Activated naive CD4-positive, alpha-beta T cell (primary cell): ENCODE measurements at places on chromosomes 6 and 20.

DNA sequence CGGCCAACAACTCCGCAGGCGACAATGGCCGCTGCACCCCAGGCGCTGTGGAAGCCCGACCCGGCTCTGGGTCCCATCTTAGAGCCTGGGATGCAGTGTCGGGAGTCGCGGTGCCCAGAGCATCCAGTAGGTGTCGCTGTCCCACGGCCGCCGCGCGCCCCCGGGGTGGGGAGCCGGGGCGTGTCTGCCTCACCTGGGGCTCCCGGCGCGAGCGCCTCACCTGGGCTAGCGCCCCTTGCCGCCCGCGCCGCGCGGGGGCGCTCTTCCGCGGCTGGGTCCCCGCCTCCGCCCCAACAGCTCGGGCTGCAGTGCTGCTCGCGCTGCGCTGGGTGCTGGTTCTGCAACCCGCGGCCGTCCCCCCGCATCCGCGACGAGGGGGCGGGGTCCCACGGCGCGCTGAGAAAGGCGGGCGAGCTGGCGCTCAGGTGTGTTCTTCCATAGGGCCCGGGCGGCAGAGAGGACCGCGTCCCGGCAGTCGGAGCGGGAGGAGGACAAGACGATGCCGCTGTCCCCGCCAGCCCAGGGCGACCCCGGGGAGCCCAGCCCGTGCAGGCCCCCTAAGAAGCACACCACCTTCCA is at the start of gene CRYBG1:
Gene CRYBG1, plus strand, starts transcription at position 308 of the 579 bp plus-strand sequence. Its CDS starts 192 bp downstream, at position 500.
- DNase-seq: peak; percentile 58

DNA sequence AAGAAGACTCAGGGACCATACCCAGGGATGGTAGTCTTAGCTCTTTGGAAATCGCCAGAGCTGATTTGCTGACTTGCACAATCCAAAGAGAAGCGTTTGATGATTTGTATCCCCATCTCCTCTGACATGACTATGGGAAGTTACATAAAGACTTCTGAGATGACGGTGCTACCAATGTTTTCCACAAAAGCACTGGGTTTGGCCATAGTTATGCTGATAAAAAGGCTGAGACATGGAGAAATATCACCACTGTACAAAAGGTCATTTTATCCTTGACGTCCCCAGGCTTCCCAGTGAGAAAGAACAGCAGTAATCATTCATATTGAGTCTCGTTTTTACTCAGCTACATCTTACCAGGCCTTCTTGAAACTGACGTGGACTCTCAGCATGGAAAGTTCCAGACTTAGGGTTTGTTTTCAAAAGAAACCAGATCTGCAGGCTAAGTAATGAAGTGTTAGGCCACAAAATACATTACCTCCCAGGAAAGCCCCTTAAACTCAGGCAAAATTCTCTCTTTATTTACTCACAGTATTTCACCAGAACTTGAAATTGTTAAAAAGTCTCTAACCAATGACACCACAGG is 370.3 kb upstream of the JARID2 start:
- no peak for DNase-seq

DNA sequence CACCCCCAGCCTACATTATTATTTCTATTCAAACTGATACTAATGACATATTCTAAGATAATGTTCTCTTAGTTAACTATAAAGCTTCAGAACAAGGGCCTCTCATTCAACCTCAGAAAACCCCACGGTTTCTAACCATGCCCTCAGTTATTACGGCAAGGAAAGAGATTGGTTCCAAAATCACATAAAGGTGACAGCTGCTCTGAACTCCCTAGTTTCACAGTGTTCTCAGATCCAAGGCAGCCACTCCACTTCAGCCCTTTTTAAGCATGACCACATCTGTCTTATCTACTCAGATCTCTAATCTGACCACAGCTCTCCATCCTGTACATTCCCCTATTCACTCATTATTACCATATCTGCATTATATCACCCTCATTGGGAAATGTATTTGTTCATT is 98.8 kb upstream of the CEP85L start:
- no peak for DNase-seq

DNA sequence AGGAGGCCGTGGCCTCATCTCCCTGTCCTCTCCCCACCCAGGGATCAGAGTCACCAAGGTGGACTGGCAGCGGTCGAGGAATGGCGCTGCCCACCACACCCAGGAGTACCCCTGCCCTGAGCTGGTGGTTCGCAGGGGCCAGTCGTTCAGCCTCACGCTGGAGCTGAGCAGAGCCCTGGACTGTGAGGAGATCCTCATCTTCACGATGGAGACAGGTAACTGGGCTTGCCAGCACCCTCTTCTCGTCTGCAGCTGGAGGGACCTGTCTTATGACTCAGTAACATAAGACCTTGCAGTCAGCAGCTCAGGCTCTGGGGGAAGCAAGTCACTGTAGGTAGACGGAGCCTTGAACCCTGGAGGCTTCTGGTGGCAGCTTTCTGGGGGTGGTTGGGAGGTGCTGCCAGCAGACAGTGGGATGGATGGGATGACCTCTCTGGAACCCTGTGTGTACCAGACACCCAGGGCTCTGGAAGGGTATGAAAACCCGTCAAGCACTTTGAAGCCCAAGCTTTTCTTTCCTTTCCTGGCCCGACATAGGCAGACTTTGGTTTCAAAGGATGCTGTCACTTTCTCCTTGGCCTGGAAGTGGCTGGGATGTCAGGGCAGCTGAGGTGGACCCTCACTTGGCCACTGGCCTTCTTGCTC is 13.8 kb downstream of the TGM6 start:
- DNase-seq: no peak

GRCh38 chr6:74113901-74114300 is 417.9 kb downstream of the CD109 start:
- DNase-seq: no peak

GRCh38 chr20:17767624-17768023 is 67.9 kb downstream of the BANF2 start:
- DNase-seq: no peak

- DNase-seq: no peak
Observed at GRCh38 chr6:1801401-1801800, 191.7 kb downstream of the FOXC1 start.

GRCh38 chr6:570825-571224 is 86.1 kb downstream of the HUS1B start:
- no peak for DNase-seq

DNA sequence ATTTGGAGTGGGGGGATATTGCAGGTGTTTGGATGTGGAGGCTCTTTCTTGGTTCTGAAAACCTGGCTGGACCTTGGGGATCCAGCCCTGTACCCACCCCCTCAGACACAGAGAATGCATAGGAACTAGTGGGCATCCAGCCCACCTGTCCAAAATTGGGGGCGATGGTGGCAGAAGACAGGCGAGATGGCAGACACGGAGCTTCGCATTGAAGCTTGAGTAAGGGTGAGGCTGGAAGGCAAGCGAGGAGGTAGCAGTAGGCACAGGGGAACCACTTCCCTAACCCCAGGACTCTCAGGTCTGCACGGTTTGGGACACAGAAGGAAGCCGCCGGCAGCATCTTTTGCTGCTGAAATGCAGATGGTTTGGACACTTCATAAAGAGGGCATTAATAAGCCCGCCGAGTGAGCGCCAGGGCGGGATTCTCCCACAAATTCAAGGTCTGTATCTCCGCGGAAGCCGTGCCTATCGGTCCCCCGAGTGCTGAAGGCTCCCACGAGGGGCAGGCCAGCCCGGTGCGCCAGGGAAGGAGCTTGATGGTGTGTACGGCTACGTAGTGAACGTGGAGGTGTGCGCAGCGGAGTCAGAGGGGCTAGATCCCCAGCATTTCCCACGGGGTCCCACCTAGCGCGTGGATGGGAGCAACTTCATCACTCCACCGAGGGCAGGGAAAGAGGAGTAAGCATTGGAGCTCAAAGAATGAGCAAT is 1.6 kb upstream of the FOXA2 start:
- DNase-seq: no peak

DNA sequence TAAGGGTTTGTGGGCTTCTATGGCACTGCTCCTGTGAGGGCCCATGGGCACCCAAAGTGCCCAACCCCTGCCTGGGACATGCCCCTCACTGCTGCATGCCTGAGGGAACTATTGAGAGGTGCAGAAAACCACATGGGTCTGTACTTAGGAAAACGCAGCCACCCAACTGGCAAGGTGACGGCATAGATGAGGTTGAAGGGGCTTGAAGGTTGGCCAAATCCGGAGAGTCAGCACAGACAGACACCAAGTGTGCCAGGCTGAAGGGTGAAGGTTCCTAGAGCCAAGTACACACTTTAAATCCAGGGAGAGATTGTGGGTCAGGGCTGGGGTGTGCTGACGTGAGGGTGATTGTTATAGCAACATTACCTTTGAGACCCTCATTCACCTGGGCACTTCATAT is 6.2 kb downstream of the BANF2 start:
- DNase-seq: no peak

DNA sequence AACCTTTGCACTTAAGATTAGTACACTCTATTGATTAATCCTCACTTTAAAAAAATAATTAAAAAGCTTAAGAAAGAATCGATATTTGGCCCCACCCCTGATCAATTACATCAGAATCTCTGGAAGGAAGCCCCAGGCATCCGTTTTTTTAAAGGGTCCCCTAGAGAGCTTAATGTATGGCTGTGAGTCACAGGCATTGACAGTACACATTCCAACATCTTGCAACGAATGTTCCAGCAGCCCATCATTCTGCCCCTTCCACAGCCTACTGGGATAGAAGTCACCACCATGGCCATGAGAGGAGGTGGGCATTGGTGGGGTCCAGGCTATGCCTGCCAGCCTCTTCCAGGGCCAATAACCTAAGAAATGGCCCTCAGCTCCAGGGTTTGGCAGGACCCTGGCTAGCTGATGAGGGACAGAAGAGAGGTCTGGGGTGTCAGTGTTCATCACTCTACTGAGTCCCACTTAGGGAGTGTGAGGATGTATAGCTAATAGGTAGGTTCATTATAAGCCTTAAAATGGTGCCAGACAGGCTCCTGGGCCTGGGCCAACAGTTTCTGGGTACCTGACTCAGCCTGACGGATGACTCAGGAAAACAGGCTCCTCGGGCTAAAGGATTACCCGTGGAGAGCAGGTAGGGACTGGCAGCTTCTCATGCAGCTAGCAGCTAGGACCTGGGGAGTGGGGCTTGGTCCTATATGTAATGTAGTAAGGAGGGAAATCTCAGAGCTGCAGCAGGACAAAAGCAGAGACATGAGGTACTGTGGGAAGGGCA is 40.4 kb downstream of the MDGA1 start:
- no peak for DNase-seq

- no peak for DNase-seq
Observed at GRCh38 chr6:10578723-10579122, 57.6 kb downstream of the GCNT2 start.

- DNase-seq: no peak
Observed at GRCh38 chr6:78925317-78925716, 58.0 kb downstream of the IRAK1BP1 start.

GRCh38 chr6:100751590-100751989 is 129.5 kb downstream of the ASCC3 start:
- DNase-seq: no peak

DNA sequence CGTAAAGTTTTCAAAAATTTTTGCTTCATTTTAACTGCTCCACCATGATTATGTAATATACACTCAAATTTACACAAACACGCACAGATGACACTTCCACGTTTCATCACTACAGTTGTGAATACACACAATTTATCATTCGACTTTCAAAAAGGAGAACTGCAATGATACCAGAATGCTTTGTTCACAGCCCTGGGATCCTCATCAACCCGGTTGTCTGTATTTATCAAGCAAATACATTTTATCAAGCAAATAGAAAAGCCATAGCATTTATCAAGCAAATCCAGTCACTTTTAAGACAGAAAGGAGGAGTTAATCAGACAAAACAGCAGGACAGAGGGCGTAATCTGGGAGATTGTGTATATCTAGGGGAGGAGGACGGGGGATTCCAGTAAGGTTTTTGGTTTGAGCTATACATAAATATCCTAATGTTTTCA is 20.3 kb upstream of the ABT1 start:
- DNase-seq: no peak

- no peak for DNase-seq
Observed at GRCh38 chr6:11380549-11380948, 148.1 kb upstream of the NEDD9 start.

DNA sequence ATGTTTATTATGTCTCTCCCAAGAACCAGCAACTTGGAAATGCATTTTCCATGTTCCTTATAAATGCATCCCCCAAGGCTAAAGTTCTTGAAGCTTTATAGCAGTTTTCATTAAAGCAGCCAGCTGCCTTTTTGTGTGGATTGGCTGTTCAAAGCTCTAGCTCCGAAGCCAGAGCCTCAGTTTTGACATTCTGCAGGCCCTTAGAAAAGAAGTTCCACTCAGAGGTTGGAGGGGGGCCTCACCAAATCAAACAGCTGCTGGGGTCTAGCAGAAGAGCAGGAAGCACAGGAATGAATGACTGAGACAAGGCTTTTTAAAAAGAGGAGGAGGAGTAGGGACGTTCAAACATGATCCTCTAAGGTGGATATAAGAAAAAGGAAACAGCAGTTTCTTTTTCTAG is 4.2 kb upstream of the POU3F2 start:
- DNase-seq: no peak
